Stimulated activated naive CD8-positive, alpha-beta T cell treated with anti-CD3 and anti-CD28 coated beads, Interleukin-15, amount 100 ng/mL, for 72 hours (primary cell): ENCODE measurements at places on chromosomes 3 and 15.

DNA sequence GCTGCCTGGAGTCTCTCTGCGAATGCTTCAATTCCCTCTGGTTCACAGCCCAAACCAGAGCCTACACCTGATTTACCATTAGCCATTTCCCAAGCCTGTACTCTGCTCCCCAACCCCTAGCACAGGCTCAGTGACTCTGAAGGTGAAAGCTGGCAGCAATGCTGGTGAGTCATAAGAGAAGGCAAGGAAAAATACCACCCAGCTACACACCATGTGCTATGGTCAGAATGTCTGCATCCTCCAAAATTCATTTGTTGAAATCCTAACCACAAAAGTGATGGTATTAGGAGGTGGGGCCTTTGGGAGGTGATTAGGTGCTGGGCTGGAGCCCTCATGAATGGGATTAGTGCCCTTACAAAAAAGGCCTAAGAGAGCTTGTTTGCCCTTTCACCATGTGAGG lies 117.1 kb upstream of the TJP1 start:
- no peak for DNase-seq

- no peak for DNase-seq
Observed at GRCh38 chr3:12190221-12190807, 31.6 kb upstream of the TIMP4 start.

GRCh38 chr15:90031231-90031791 lies 30.2 kb downstream of the ZNF710 start:
- no peak for DNase-seq

GRCh38 chr15:64288999-64289398 lies 67.0 kb downstream of the CSNK1G1 start:
- DNase-seq = no peak
